CD4-positive, alpha-beta T cell treated with Interleukin-6 at 100 ng/mL for 8 hours (primary cell): ENCODE measurements at places on chromosomes 6 and 20.

- DNase-seq, result peak; percentile 16
These were observed 73.9 kb downstream of the AHI1 start for GRCh38 chr6:135423649-135424128.

- DNase-seq, result no peak
These were observed 443.7 kb downstream of the GJA1 start for GRCh38 chr6:121879149-121879548.

GRCh38 chr6:115287467-115287866 is 773.2 kb downstream of the FRK start:
- DNase-seq, result no peak

- no peak for DNase-seq
These were observed 50.5 kb upstream of the ENPP5 start for GRCh38 chr6:46221222-46221793.

DNA sequence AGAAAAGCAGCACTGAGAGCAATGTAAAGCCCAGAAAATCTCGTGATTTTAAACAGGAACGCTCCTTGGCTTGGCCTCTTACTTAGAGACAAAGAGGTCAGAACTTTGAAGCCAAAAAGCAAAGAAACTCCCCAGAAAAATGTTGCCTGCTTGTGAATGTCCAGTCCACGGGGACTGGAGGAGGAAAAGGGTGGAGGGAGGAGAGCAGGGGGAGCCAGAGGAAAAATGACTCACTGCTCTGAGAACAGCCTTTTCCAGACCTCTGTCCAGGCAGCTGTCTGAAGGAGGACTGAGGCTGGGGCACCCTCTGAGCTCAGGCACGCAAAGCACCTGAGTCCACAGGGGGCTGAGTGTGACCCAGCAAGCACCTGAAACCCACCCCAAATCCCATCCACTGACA is 64.7 kb downstream of the TRAM2 start:
- DNase-seq, result no peak

GRCh38 chr6:11260249-11261038 is 28.0 kb upstream of the NEDD9 start:
- DNase-seq, result no peak

GRCh38 chr20:21324126-21324525 is 21.0 kb downstream of the XRN2 start:
- no peak for DNase-seq
